ENCODE measurements at places on chromosomes 6 and 20.

GRCh38 chr6:150755042-150755441 lies 110.5 kb upstream of the MTHFD1L start:
- DNase-seq = no peak

DNA sequence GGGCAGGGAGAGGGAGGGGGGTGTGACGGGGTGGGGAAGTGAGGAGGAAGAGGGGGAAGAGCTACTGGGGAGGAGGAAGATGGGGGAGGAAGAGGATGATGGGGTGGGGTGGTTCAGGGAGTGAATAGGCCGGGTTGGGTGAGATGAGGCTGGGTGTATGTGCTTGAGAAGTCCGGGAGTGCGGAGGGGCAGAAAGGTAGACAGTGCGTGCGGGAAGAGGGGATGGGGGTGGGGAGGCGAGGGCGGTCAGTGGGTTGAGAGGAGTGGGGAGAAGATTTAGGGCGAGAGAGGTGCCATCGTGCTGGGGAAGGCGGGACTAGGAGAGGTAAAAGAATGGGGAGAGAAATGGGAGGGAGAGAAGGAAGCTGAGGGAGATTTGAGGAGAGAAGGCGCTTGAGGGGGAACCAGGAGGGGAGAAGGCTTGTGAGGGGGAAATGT lies 30.9 kb upstream of the NOTCH4 start:
- no peak for DNase-seq

DNA sequence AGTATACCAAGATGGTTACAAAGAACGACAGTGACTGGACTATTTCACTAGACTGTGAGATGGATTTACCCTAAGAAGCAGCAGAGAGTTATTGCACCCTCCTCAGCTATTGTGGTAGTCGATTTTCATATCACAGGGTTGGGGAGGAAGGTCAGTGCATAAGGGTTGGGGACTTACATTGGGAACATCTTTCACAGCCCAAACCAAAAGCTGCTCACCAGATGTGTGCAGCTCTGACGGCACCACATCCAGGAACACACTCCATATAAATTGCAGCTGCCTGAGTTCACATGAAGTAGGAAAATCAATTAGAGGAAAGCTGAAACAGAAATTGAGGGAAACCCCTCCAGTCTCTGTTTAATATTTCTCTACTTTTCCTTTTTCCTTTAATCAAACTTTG lies 470.5 kb upstream of the NRSN1 start:
- no peak for DNase-seq

GRCh38 chr6:130829333-130829910 lies 2.2 kb downstream of the SMLR1 start:
- no peak for DNase-seq

GRCh38 chr6:36347621-36348020 lies 10.9 kb upstream of the BNIP5 start:
- no peak for DNase-seq

DNA sequence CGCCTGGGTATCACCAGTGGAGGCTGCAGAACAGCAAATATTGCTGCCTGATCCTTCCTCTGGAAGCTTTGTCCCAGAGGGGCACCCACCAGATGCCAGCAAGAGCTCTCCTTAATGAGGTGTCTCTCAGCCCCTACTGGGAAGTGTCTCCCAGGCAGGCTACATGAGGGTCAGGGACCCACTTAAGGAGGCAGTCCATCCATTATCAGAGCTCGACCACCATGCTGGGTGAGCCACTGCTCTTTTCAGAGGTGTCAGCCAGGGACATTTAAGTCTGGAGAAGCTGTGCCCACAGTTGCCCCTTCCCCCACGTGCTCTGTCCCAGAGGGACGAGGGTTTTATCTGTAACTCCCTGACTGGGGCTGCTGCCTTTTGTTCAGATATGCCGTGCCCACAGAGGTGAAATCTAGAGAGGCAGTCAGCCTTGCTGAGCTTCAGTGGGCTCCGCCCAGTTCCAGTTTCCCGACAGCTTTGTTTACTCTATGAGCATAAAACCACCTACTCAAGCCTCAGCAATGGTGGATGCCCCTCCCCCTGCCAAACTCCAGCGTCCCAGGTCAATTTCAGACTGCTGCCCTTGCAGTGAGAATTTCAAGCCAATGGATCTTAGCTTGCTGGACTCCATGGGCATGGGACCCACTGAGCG lies 25.9 kb upstream of the AIG1 start:
- no peak for DNase-seq

- DNase-seq = no peak
Observed at GRCh38 chr20:3714092-3714491, 1.7 kb upstream of the SIGLEC1 start.

DNA sequence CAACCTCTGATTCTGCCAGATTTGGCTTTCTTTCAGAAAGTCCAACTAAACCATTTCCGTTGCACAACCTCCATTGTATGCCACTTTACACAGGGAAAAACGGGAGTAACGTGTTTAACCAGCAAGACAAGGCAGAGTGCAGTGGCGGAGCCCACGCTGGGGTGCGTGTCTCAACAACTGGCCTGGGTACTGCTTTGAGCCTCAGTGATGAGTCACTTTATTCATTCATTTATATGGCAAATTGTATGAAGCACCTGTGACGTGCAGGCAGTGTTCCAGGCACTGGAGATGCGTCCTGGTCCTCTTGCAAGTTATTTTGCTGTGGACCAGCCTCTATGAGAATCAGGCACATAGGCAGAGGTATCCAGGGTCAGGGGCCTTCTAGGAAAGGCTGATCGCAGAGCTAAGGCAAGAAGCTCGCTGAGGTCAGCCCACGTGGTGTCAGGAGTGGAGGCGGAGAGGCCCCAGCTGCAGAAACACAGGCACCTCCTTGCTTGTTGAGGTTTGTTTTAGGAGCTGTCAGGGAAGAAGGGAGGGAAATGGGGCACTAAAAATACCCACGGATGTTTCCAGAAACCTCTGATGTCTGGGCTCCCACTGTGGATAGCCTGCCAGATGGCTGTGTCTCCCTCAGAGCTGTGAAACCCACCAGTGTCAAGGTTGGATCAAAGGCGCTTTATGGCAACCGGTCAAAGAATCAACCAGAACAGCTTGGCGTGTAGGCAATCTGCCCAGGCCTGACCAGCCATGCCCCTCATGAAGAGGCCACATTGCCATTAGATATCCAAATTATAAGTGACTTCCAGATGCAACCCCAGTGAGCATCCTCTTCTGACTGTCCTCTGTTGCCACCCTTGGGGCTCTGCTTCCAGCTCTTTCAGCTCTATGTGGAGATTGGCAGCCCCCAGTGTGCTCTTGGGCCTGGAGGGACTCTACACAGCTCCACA lies 157.2 kb downstream of the CD83 start:
- no peak for DNase-seq

GRCh38 chr20:11080010-11080409 lies 406.2 kb upstream of the JAG1 start:
- no peak for DNase-seq

DNA sequence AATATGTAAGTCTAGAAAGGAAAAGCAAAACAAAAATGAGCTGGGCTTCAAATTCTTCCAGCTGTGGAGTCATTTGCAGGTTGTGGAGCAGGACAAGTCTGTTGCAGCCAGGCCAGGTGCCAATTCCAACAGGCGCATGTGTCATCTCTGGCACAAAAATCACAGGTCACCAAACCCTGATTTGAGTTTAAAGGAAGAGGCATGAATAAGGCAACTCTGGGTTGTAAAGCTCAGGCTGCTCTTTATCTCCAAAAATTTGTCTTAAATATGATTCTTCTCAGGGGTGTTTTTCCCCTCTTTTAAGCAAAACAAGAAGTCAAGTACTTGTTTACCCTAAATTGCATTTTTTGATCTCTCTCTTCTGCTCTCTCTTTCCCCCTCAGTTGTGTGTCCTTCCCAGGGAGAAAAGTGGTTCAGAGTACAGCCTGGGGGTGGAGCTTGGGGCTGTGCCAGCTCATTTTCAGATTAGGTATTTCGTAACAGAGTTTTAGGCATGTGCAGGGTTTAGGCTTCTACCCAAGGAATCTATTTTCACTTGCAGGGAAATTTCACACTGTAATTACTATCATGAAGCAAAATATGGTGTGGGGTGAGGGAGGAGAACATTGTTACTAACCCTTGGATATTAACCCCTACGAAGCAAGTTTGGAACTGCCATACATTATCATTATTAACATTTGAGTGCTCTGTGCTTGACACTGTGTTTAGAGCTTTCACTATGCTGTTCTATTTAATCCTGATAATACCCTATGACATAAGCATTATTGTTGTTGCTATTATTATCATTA lies 8.3 kb upstream of the NCOA3 start:
- peak; percentile 5 for DNase-seq

GRCh38 chr20:44586289-44586911 lies 4.0 kb downstream of the PKIG start:
- DNase-seq = no peak

GRCh38 chr20:40710603-40711002 lies 21.6 kb upstream of the MAFB start:
- no peak for DNase-seq

- no peak for DNase-seq
Observed at GRCh38 chr6:24501374-24501773, 6.6 kb downstream of the ALDH5A1 start.

- no peak for DNase-seq
Observed at GRCh38 chr20:48898210-48898609, 23.3 kb upstream of the ARFGEF2 start.

- no peak for DNase-seq
Observed at GRCh38 chr6:9025796-9026394, 590.5 kb upstream of the SLC35B3 start.

- no peak for DNase-seq
Observed at GRCh38 chr6:50823094-50823920, 4.6 kb downstream of the TFAP2B start.

GRCh38 chr20:49846206-49846807 lies 33.7 kb downstream of the SLC9A8 start:
- peak; percentile 15 for DNase-seq

- DNase-seq = no peak
Observed at GRCh38 chr20:35077341-35077740, 15.3 kb downstream of the TRPC4AP start.

DNA sequence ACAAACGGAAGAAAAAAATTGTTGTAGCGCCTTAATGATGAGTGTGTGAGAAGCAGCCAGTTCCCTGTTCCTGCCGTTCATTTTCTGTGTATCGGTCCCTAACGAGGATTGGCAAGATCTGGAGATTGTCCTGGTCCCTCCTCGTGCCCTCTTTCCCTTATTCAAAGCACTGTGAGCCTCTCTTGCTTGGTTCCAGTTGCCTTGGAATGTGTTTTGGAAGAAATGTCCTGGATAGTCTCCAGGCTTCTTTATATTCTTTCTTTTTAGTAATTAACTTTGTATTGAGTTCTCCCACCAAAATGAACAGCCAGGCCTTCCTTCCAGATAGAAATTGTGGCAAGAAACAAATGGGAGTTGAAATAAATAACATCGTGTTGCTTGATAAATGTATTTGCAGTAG lies 348.3 kb downstream of the CDH26 start:
- DNase-seq = no peak

GRCh38 chr20:63612276-63612931 lies 14.5 kb downstream of the GMEB2 start:
- DNase-seq = no peak

- no peak for DNase-seq
Observed at GRCh38 chr20:61343934-61344333, 91.9 kb downstream of the CDH4 start.

DNA sequence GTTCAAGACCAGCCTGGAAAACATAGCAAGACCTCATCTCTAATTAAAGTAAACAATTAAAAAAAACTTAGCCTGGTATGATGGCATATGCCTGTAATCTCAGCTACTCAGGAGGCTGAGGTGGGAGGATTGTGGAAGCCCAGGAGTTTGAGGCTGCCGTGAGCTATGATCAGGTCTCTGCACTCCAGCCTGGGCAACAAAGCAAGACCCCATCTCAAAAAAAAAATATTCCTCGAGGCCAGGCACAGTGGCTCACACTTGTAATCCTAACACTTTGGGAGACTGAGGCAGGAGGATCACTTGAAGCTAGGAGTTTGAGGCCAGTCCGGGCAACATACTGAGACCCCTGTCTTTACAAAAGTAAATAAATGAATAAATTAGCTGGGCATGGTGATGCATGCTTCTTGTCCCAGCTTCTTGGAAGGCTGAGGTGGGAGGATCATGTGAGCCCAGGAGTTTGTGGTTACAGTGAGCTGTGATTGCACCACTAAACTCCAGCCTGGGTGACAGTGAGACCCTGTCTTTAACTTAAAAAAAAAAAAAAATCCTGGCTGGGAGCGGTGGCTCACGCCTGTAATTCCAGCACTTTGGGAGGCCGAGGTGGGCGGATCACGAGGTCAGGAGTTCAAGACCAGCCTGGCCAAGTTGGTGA lies 9.3 kb upstream of the C2 start:
- DNase-seq = no peak

DNA sequence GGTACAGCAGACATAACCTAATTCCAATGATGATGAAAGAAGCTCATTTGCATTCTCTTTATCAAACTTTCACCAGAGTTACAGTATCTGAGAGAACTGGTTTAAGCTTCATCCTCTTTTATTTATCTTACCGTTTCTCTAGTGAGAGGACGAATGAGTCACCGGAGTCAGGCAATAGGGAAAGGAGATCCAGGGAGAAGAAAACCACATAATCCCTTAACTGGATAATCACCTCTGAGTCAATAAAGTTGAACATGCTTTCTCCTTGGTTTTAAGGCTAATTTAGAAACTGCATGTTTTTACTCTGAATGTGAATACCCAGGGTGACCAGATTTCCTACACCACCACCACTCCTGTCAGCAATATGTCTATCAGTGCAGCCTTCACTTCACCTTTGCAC lies 313.7 kb upstream of the TBX18 start:
- DNase-seq = no peak
